ENCODE measurements at places on chromosomes 5 and 9.

DNA sequence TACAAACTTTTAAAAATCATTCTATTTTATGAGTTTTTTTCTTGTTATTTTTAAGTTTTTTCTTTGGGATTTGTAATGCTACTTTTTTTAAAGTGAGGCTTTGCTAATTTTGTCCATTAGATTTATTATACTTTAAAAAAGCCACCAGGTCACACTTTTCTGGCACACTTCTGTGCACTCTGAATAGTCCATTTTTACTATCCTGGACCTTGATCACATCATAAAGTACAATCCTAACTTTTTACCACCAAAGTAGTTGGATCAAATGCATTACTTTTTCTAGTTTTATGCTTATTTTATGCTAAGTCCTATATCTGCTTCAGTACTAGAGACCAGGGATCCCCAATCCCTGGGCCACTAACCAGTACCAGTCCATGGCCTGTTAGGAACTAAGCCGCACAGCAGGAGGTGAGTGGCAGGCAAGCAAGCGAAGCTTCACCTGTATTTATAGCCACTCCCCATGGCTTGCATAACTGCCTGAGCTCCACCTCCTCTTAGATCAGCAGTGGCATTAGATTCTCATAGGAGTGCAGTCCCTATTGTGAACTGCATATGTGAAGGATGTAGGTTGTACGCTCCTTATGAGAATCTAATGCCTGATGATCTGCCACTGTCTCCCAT, 16.0 kb downstream of the FRRS1L start:
- DNase-seq: no peak

GRCh38 chr5:96159043-96159442, 197.4 kb upstream of the ELL2 start:
- DNase-seq: no peak

DNA sequence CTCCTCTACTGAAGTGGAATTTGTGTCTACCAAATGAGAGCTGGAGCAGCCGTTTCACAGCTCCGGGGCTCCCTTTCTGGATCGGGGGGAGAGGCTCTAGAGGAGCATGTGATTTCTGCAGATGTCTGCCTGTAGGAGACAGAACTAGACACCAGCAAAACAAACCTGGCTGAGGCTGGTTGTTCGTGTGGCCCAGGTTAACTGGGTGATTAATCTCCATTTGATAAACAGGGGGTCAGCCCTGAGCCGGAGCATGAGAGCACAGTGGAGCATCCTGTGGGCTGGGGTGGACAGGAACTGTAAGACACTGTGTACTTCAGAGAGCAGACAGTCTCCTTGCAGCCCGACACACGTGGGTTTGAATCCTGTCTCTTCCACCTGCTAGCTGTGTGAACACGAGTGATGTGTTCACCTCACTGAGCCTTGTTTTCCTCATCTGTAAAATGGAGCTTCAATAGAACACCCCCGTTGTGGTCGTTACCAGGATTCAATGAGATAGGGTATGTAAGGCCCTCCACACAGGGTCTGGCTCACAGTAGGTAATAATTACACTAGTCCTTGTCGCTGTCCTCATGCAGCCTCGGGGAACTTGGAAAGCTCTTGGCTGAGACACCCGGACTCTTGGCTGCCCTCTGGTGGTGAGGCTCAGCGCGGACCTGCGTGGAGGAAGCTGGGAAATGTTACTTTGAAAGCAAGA, 12.9 kb downstream of the CXCL14 start:
- no peak for DNase-seq

DNA sequence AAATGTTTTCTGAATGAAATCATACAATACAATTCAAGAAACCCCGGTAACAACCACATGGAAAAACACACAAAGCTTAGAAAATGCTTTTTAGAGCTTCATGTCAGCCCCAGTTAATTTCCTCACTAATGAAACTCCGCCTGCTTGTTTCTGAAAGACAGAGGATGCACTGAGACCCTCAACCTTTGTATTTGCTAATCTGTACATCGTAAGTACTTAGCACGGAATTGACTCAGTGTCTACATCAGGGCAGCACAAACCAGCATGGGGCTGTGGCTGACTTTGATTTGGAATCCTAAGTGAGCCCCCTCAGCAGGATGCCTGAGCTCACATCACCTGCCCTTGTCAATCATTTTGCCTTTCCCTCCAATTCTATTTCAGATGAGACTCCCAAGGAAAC, 499.1 kb upstream of the MPDZ start:
- DNase-seq: no peak

- DNase-seq: no peak
Measured at GRCh38 chr9:84003246-84003645, 22.6 kb downstream of the RMI1 start.

GRCh38 chr9:22855980-22856379, 409.4 kb downstream of the DMRTA1 start:
- DNase-seq: no peak

DNA sequence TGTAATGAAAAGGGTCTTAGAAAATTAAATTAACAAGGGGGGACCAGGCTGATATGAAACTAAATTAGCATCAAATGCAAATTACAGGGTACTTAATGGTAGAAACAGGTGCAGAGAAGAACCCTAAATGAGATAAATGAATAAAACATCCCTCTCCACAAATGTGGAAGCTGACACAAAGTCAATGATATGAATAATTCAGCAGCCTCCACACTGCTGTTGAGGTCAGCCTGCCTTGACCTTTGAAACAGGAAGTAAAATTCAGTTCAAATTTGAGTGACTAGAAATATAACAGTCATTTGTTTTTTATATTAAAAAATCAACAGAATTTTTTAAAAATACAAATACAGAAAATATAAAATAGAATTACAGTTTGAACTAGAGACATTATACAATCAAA, 40.0 kb downstream of the EBF1 start:
- no peak for DNase-seq

DNA sequence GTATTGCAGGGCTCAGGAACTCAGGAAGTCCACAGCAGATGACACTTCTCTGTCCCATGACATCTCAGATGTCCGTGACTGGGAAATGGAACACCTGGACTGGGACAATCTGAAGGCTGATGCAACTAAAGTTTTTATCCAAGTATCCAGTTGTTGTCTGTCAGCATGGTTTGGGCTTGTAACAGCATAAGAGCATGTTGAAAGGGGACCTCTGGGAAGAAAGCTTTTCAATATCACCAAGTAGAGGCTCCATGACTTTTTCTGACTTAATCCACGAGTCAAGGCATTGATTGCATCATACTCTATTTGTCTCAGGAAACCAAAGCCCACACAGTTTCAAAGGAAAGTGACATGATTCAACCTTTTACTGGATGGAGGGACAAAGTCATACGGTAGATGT, 807.7 kb downstream of the MTRR start:
- no peak for DNase-seq

DNA sequence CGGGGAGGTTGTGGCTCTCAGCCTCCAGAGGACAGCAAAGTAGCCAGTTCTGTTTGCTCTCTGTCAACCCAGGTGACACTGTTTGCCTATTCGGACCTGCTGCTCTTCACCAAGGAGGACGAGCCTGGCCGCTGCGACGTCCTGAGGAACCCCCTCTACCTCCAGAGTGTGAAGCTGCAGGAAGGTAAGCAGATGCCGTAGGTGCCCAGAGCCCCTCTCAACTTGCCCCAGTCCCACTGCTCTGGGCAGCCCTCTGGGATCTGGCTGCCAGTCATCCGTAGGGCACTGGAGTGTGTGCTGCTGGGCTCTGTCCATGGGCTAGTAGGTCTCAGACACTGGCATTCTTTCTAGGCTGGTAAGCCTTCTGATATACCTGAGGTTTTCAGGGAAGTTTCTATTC, 59.3 kb downstream of the RGS3 start:
- DNase-seq: no peak

GRCh38 chr5:176446884-176447590, 1.1 kb upstream of the FAF2 start:
- no peak for DNase-seq

DNA sequence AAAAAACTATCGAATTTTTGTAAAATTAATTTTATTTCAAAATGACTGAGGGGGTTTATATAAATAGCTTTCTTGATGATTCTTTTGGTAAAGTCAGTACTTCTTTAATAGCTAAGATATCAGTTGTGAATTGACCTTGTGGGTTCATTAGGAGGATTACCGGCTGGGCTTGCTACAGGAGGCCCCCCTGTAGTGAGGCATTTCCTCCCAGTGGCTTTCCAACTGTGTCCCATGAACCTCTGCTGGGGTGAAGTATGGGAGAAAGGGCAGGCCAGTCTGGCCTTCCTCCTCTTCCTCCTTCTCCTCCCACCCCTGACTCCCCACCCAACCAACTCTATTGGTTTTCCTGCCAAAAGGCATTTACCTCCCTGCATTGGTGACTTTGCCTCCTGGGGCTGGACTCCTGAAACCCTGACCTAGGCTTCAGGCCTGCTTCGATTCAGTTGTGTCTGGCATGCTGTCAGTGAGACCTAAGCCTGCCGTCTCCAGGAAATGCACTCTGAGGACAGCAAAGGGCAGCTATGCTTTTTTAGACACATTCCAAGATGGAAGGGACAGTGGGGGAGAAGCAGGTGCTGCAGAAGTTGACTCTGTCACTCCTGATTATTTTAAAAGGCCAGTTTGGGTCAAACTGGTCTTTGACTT, 144.8 kb downstream of the HSPA4 start:
- no peak for DNase-seq

- DNase-seq: no peak
Measured at GRCh38 chr9:22118810-22119521, 109.9 kb upstream of the CDKN2B start.

- no peak for DNase-seq
Measured at GRCh38 chr5:132449060-132449459, 41.5 kb downstream of the IRF1 start.

- no peak for DNase-seq
Measured at GRCh38 chr9:6829027-6829426, 71.3 kb downstream of the KDM4C start.

DNA sequence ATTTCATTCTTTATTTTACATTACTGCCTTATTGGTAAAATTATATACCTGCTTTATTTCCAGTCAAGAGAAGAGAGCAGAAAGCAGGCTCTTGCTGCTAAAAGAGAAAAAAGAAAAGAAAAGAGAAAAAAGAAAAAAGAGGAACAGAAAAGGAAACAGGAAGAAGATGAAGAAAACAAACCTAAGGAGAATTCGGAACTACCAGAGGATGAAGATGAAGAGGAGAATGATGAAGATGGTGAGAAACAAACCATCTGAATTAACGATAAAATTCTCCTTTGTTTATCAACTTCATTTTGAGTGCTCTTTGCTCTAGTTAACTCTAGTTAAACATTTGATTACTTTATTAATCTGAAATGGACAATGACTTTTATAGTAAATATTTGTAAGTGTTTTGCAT, 23.5 kb upstream of the EIF4EBP3 start:
- DNase-seq: no peak

GRCh38 chr5:15203376-15203775, 296.6 kb upstream of the FBXL7 start:
- no peak for DNase-seq

DNA sequence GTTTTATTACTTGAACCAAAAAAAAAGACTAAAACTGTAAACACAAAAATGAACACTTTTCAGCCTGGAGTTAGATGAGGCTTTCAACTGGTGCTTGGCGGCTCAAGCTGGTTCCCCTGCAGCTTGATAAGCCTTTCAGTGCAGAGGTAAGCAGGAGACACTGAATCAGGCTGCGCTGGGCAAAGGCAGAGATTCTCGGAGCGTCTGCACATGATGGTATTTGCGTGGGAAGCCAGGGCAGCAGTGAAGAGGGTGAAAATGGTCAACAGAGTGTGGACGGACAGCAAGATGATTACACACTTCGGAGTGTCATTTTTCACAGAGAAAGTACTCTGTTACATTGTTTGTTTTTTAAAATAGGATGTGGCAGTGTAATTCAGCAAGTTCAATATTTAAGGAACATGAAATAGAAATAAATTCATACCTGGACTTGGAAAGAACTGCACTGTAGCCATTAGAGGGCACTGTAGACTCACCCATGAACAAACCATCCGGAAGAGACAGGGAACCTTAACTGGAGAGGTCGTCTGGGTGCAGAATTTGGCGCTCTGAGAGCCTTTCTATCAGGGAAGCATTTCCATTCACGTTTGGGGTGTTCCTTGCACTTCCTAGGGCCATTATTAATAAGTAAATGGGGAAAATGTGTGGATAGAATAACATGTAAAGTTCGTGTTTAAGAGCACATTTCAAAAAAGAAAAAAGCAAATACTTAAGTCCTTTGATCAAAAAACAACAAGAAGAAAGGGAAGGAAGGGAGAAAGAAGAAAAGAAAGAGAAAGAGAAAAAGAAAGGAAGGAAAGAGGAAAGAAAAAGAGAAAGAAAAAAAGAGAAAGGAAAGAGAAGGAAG, 69.8 kb downstream of the ICE1 start:
- no peak for DNase-seq

DNA sequence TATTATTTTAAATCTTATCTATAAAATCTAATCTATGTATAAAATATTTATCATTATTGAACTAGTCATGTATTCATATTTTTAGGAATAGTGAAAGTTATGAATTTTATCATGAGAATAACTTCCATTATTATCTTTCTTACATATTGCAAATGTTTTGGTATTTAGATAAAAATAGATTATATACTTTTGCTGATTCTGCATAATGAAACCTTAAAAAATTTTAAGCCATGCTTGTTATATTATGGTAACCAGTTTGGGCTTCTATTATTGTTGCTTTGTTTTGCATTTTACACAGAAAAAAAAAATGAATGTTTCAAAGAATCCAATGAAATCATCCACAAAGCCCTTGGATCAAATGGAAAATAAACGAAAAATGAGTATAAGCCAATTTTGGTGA, 772.5 kb downstream of the NR2F1-AS1 start:
- DNase-seq: no peak

GRCh38 chr5:132372127-132372526, 2.6 kb downstream of the SLC22A5 start:
- DNase-seq: no peak

GRCh38 chr9:82722561-82722960, 340.4 kb downstream of the RASEF start:
- no peak for DNase-seq

- DNase-seq: peak; percentile 94
Measured at GRCh38 chr9:129174724-129175514, 3.1 kb downstream of the IER5L start.

- no peak for DNase-seq
Measured at GRCh38 chr5:94901191-94901979, 282.9 kb downstream of the SLF1 start.

DNA sequence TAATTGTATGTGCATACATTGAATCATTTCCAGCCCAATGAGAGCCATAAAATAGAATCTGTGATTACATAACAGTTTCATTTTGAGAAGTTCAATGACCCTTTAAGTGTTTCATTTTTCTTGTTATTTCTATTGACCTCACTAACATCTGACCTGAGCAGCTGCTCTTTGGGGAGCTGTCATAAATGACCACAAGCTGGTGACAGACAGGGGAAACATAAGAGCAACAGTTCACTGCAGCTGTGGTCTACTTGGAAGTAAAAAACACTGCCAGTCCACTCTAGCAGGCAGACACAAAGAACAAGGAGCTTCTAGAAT, 265.4 kb downstream of the DTWD2 start:
- no peak for DNase-seq

All from ascending aorta (tissue), 2 donors.